ENCODE measurements at places on chromosomes 7 and 10. TPM values are rescaled to one million over a fixed set of nuclear protein-coding genes. Genes with fewer than 3 reads are reported as not detected.

Gene OR2A5
- not detected for total RNA-seq

DNA sequence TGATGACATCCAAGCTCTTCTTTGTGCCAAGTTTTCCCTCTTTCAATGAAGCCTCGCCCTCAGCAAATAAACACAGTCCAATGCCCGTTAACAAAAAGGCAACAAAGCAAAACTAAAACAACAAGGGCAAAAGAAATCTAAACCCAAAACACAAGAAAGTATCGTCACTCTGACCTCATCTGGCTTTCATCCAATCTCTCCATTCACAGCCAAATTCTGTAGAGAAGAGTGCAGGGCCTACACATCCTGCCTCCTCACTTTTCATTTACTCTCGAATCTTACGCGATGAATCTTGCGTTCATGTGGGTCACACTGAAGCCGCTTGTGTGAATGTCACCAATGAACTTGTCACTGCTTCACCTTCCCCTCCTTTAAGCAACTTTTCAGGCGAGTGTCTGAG, 15.9 kb upstream of the AKR1E2 start:
- DNase-seq = peak; percentile 25

DNA sequence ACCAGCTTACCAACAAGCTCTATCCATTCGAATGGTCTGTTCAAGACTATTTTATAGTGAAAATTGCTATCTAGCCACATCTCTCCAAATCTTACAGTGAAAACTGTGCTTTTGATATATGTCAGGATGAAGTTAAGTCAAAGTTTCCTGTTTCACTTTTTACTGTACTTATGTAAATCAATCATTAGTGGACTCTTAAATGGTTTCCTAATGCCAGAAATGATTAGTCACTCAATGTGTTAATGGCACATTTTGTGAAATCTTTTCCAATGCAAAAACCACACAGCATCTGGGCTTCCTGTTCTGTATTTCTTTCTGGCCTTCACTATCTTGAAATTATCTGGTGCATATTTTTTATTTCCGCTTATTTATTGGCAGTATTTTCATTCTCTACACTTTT, 87.3 kb upstream of the STEAP1B start:
- no peak for DNase-seq

DNA sequence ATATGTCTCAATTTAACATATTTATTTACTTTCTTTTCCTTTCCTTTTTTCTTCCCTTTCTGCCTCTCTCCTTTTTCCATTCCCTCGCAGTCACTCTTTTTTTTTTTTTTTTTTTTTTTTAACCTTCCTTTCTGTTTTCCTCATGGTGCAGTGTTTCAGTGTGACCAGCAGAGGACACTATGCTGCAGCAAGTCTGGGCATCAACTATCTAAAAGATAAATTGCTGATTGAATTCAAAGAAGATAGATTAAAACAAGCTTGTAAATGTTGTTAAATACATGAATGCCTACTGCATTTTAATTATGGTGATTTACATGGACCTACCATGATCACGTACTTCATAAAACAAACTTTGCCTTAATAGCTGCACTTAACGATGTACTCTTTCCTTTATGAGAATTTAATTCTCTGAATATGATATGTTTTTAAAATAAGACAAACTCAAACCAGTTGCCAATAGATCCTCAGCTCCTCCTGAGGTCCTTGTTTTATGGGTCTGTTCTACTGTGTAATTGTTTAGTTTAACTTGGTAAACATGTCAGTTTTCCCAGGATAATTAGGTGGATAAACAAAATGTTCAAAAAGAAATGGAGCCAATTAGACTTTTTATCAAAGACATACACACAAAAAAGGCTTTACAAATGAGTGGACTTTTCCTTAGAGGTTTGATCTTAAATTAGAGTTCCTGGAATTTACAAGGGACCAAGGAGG, 101.0 kb upstream of the AGR3 start:
- peak; percentile 62 for DNase-seq
